GM13977 (cell line): ENCODE measurements at places on chromosomes 2 and 18.

GRCh38 chr2:22788749-22789327 is 596.1 kb upstream of the KLHL29 start:
- no peak for DNase-seq

DNA sequence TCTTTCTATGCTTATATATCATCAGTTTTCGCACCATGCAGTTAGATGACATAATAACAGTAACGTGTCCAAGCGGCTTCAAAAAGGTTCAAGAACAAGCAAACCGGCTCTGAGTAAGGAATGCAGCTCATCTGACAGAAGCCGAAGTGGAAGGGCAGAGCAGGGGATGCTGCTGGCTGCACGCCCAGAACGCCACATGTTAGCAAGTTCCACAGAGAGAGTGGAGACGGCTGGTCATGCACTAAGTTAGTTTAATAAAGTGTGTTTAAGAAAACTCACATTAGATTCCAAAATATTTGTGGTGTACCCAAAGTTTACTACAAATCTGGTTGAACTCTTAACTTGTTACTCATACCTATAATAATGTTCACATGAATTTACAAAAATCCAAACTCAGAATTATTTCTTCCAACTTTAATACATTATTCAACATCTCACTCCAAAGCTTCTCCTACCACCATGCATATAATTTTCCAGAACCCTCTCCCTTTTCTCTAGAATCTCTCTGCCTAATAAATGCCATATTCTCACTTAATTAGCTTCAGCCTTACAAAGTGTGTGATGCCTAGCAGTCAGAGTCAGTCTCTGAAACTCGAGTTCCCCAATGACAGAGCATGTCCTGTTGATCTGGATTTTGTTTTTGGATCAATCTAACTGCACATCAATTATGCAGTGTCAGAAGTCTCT is 170.0 kb downstream of the DNAH7 start:
- no peak for DNase-seq

DNA sequence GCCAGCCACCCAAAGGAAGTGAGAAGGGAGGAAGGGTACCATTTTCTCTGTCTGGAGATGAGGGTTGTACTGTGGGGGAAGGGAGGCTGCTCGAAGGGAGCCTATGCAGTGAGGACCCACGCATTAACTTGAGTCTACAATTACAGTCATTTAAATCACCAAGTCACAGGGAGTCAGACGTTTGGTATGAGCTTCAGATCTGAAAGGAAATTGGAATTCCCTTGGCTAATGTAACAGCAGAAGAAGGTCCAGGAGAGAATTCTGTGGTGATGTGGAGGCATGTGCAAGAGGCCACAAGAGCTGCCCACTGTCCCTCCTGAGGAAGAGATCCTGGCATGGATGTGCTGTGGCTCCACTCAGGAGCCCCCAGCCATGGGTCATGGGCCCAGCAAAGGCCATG is 22.5 kb downstream of the DAPL1 start:
- DNase-seq, result no peak

DNA sequence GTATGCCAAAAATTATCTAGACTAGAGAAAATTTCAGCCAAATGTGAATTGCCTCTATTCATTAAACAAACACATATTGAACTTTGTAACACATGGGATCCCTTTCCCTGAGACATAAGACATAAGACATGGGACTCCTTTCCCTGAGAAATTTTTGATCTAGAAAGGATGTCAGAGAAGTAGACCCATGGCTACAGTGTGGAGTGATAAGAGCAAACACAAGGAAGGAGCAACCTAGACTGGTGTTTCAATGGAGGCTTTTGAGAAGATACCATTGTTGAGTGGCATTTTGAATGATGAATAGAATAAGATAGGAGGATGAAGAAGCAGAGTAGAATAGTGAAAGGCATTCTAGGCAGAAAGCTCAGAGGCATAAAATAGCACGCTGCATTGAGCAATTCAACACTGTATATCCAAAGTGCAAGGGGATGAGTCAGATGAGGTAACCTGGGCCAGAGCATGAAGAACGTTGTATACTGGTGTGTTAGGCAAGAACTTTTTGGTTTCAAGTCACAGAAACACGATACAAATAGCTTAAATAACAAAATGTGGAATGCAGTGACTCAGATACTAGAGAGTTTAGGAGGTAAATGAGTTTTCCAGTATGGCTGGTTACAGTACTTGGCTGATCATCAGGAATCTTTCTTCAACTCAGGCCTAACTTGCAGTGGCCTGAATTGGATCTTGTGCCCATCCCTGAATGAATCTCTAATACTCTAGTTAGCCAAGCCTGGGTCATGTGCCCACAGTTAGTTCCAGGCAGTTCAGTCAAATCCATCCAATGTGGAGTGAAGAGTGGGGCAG is 129.8 kb upstream of the TANK start:
- no peak for DNase-seq

DNA sequence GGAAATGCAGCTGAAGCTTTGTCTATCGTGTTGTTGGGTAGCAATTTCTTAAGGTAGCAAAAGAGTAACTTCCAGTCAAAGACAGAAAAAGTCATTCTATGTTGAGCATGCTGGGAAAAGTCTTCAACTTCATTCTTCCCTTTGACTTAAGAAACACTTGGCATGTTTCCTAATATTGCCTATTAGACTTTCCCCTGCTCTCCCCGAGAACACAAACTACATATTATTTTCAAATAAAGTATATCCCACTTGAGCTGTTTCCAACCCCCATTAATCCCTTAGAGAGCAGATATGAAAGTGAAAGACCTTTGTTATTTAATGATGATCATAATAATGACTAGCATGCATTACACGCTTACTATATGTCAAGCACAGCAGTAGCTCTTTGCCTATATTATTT is 136.0 kb upstream of the SPOPL start:
- DNase-seq, result no peak

GRCh38 chr18:49400398-49401072 is 59.9 kb downstream of the DYM start:
- no peak for DNase-seq

- peak; percentile 49 for DNase-seq
Measured at GRCh38 chr2:55049821-55050099, 491 bp downstream of the RTN4 start.

- peak; percentile 59 for DNase-seq
Measured at GRCh38 chr2:168712053-168712452, 90.4 kb upstream of the NOSTRIN start.
